ENCODE measurements at places on chromosomes 1 and 21.

DNA sequence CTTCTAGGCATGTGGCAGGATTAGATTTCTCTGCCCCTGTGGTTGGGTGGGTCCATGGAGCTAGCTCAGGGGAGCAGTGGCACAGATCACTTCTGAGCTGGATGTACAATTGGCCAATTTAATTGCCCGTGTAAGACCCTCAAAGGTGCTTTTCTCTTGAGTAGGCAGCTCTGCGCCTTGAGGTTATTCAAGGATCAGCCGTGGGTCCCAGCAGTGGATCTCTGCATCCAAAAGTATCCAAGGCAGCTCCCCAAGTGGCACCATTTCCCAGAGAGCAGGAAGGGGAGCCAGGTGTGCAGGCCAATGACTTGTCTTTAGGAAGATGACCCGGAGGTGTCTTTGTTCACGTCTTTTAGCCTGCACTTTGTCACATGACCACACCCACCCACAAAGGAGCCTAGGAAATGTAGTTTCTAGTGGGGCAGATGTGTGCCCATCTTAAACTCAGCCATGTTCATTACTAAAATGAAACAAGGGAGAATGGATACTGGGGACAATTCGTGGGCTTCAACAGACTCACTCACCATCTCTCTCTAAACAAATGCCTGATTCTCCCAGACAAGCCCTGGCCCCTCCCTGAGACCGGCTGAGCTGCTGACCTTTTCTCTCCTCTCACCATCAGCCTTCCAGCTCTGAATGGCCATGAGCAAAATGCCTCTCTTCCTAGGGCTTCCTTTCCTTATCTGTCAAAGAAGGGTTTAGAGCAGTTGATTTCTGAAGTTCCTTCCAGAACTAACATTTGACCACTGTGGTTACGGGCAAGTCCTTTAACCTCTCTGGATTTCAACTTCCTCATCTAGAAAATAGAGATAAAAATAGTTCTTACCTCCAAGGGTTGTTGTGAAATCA is 41.4 kb upstream of the TENT5C start:
- DNase-seq: no peak

DNA sequence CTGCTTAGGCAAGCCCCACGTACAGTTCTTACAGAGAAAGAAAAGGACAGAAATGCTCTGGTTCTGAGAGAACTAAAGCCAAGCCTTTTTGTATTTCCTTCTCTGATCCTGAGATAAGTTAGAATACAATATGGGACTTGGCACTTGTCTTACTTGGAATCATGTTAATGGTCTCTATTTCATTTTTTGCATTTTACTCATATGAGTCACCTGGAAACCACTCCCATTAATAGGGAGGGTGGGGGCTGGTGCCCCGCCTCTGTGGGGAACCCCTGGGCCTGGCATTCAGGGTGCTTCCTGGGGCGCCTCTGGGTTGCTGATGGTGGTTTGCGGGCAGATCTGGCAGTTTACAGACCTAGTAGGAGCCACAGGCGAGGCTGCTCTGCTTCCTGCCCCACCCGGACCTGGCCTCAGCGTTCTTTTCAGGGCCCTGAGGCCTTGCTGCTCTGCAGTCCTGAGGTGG is 26.7 kb downstream of the TSPAN2 start:
- no peak for DNase-seq

DNA sequence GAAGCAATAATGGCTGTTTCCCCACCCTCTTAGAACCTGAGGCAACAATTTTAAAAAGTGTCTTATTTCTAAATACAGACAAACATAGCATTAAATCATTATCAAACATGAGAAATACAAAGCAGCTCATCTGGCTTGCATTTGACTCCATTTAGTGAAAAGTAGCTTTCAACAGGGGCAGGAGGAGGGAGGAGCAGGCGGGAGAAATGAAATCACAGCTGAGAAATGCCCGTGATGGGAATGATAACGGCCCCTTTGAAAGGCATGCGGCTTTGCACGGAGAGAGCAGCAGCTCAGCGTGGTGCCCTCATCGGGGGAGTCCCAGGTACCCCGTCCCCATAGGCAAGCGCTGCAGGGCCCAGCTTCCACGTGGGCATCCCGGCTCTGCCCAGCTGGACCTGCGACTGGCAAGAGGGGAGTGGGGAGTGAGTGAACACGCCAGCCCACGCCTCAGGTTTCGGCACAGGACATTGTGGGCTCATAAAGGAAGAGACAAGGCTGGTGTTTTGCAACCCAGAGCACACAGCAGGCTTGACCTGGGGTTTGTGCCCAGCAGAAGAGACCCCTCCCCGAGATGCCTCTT is 134.6 kb downstream of the NPHP4 start:
- no peak for DNase-seq

DNA sequence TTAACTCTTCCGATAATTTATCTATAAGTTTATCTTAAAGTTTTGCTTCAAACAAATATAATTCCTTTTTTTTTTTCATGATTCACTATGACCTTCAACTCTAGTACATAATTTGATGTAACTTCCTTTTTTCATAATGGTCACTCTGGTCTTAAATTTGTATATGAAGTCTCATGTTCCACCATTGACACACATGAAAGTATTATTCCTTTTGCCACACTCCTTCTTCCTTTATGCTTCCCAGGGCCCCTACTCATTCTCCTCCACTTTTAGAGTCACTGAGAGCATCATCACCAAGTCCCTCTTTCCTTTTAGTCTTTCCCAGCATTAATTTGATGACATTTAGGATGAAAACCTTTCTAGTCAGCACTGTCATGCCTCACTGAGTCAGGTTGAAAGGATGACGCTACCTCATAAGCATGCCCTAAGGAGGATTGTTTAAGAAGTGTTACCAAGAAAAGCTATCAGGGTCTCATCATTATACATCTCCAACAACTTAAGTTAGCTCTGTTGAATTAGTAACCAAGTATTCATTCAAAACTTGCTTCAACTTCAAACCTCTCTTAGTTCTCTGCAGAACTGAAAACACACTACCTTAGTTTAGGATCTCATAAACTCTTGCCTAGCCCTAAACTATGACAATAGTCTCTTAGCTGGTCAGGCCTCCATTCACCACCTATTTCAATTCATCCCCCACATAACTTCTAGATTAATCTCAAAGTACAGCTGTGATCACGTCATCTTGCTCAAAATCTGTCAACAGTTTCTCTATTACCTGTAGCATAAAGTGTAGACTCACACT is 14.5 kb downstream of the AUNIP start:
- DNase-seq: no peak

DNA sequence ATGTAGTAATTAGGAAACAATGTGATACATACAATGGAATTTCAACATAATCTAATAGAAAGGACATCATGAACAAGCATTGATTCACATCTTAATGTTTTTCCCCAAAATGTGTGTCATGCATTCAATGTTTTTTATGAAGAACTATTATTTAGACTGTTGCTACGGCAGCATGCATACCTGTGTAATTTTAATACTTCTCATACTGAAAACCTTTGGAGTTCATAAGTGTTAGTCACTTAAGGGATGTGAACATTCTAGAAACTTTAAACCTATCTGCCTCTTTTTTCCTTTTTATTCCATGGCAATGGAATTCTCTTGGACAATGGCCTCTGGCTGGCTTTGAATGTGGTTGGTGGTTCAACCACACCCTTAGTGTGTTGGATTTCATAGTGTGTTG is 48.6 kb downstream of the TMPRSS15 start:
- no peak for DNase-seq

DNA sequence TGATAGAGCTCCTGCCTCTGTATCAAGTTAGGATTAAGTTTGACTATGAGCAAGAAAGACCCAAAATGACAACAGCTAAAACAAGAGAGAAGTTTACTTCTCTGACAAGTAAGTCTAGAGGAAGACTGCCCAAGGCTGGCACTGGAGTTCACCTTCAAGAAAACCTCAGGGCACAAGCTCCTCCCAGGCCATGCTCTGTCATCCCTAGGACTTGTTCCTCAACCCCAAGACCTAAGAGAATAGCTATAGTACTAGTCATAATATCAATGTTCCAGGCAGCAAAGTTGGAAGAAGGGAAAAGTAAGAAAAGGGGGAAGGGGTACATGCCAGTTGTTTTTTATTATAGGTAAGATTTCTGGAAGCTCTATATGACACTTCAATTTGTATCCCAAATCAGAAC is 26.4 kb upstream of the DARS2 start:
- DNase-seq: no peak

DNA sequence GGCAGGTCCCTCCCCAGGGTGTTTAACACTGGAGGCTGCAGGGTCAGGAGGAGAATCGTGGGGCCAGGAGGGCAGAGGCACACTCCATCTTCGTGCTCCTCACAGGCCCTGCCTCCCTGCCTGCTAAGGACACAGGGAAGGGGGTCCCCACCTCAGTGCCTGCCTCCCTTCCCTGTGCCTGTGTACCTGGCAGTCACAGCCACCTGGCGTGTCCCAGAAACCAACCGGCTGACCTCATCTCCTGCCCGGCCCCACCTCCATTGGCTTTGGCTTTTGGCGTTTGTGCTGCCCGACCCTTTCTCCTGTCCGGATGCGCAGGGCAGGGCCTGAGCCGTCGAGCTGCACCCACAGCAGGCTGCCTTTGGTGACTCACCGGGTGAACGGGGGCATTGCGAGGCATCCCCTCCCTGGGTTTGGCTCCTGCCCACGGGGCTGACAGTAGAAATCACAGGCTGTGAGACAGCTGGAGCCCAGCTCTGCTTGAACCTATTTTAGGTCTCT is 623 bp upstream of the BGLAP start:
- DNase-seq: no peak

GRCh38 chr1:83102630-83103071 is 896.3 kb downstream of the TTLL7 start:
- no peak for DNase-seq

DNA sequence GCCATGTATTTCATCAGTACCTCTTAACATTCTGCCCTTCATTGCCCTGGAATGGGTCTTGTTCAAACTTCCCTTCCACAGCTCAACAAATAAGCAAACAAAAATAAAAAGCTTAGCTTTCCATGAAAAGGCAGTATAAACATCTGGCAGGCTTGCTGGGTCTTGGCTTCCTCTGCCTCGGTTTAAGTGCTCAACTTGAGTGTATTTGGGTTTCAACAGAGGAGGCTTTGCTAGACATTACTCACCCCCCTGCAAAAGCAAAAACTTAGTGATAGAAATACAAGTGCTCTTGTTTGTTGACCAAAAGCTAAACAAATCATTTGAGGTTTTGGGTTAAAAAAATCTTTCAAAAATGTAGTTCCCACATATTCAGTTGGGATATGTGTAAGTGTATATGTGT is 518.5 kb downstream of the PLPP3 start:
- DNase-seq: no peak

All from midbrain (tissue), 1 donor.